ENCODE measurements at places on chromosomes 1 and 21.
A peak's percentile ranks its signal among the peaks of the same experiment; 100 is the strongest.

DNA sequence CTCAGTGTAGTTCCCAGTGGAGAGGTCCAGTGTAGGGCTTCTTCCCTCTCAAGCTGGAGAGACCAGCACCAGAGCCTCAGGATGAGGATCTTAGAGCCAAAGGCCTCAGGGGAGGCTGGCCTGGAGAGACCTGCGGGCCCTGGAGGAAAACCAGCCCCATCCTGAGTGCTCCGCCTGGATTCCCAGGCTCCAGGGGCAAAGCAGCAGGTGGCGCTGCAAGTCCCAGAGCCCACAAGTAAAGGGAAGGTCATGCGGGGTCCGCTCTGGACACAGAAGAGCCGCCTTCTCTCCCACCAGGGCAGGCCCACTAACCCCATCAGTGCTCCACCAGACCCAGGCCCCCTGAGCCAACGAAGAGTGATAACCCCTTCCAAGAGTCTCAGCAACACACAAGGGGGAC, 22.7 kb downstream of the PGBD5 start:
- no peak for DNase-seq

- DNase-seq, result no peak
Observed at GRCh38 chr21:17554679-17555465, 42.0 kb downstream of the CXADR start.

GRCh38 chr1:44293761-44294315, 61.2 kb downstream of the ERI3 start:
- no peak for DNase-seq

GRCh38 chr1:228208831-228209551, 1.1 kb downstream of the OBSCN start:
- no peak for DNase-seq

DNA sequence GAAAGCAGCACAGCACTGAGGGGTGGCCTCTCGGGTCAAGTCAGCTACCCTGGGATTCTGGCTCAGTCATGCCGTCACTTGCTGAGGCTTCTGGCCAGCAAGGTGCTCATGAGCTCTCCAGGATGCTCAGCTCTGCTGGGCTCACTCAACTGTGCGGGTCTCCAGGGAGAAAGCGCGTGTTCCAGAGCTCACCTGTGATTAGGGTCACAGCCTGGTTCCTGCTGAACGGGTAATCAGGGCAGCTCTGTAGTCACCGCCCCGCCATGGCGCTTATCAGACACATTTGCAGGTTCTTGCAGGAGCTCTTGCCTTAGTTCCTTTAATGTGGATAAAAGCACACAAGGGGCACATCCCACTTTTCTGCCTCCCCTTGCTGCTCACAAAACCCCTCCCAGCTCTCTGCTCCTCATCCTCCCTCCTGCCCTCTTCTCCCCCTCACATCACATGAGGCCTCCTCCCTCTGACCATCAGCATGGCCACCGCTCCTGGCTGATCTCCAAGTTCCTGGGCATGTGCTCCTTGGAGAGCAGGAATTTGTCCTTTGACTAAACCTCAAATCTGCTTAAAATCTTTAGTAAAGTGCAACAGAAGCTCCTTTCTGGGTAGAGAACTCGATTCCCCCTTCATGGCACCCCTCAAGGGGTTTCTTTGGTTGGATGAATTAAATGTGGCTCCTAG, 2.0 kb downstream of the PCP4 start:
- no peak for DNase-seq

- DNase-seq, result no peak
Observed at GRCh38 chr1:33384040-33384812, 46.7 kb downstream of the PHC2 start.

GRCh38 chr1:158613764-158614163, 8.7 kb downstream of the OR10Z1 start:
- no peak for DNase-seq

DNA sequence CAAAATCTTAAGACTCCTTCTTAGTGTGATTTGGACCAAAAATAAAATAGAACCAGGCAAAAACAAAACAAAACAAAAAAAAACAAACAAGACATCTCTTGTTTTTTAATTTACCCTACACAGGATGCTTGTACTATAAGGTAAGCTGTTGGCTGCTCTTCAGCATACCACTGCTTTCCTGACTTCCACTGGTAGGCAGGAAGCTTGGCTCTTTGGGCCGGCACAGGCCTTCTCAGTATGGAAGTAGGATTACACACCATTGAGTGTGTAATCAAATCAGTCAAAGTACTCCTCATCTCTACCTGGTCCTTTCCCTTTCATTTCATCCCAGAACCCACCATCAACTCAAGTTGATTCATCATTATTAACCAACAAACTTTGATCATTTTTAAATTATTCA, 61.9 kb upstream of the RGS1 start:
- DNase-seq, result no peak

- DNase-seq, result no peak
Observed at GRCh38 chr1:247518613-247518891, 17.7 kb downstream of the OR2C3 start.

DNA sequence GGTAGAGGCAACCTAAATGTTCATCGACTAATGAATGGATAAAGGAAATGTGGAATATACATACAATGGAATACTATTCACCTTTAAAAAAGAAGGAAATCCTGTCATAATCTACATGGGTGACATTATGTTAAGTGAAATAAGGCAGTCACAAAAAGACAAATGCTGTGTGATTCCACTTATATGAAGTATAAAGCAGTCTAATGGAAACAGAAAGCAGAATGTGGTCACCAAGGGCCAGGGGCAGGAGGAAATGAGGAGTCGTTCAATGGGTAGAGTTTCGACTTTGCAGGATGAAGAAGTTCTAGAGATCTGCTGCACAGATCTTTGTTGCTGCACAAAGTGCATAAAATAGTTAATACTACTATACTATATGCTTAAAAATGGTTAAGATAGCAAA, 7.8 kb downstream of the DIPK1A start:
- DNase-seq, result no peak

GRCh38 chr1:198015309-198015708, 98.1 kb downstream of the LHX9 start:
- DNase-seq, result no peak

DNA sequence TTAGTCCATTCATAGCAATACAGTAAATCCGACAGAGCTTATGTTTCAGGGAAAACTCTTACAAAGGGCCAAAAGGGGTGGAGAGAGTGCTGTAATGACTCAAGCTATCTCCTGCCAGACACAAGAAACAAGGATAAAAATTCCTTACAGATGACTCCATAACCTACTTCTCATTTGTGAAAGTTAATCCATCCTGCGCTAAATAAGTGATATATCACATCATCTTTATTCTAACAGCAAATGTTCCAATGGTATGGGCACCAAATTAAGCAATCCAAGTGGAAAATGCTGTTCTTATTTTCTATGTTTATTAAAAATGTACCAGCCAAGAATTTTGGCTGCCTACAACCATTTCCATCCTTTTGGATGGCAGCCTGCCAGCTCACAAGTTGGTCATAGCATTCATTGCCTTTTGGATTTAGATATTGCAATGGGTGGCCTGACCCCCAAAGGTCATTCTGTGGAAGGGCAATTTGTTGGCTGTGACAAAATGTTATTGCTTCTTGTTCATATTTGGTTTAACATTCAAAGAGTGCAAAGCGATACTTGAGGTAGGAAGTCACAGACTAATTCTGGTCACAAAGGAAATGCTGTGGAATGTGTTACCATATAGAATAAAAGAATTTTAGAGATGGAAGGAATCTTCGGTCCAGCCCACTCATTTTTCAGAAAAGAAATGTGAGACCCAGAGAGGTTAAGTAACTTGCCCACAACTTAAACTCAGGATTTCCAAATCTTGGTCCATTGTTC, 2.8 kb upstream of the ENAH start:
- no peak for DNase-seq

- no peak for DNase-seq
Observed at GRCh38 chr1:83910461-83910860, 88.5 kb downstream of the TTLL7 start.

DNA sequence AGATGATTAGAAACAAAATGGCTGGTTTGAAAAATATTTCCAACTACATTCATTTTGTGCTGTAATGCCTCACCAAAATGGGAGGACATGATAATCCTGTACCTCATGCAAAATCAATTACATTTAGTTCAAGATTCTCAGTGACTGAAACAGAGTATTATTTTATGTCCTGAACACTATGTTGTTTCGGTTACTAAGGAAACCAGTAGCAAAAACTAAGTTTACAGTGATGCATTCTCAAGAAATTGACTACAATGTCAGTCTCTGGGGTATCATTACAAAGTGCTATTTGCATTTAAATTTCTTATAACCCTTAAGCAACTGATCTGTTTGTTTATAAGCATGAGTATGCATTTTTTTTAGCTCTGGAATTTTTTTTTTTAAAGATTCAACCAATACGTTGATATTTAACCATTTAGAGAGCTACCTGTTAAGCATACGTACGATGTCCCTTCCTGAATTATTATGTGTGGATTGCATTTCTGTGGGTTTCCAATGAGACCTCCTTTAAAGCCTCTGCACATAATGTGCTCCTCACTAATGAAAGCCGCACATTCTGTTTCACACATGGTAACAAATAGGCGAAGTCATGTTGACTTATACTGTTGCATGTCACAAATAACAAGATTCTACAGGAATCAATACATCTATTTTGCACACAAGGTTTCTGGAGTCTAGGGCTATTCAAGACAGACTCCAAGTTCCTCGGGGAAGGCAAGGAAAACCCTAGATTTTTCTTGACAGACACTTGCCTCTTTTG, 1035.7 kb downstream of the ADGRL2 start:
- DNase-seq, result no peak

- DNase-seq, result no peak
Observed at GRCh38 chr1:62144238-62144831, 50.3 kb upstream of the L1TD1 start.

- DNase-seq, result no peak
Observed at GRCh38 chr1:15472587-15472986, 3.3 kb upstream of the CELA2B start.

GRCh38 chr1:10319750-10320149, 79.1 kb upstream of the PGD start:
- DNase-seq, result no peak

DNA sequence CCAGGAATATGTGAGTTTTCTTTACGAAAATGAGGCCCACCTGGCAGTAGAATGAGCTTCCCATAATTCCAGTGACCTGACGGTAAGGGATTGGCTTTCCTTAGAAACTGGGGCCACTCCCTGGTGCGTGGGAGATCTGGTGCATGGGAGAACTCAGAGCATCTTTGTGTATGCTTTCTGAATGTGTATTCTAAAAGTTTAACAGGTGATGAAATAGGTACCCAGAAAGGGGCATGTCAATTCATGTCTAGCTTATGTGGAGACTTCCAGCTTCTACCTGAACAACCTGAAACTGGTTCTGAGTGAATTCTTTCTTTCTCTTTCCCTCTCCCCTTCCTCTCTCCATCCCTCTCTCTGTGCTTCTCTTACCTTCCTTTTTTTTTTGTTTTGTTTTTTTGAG, 15.2 kb upstream of the FCRLA start:
- no peak for DNase-seq

DNA sequence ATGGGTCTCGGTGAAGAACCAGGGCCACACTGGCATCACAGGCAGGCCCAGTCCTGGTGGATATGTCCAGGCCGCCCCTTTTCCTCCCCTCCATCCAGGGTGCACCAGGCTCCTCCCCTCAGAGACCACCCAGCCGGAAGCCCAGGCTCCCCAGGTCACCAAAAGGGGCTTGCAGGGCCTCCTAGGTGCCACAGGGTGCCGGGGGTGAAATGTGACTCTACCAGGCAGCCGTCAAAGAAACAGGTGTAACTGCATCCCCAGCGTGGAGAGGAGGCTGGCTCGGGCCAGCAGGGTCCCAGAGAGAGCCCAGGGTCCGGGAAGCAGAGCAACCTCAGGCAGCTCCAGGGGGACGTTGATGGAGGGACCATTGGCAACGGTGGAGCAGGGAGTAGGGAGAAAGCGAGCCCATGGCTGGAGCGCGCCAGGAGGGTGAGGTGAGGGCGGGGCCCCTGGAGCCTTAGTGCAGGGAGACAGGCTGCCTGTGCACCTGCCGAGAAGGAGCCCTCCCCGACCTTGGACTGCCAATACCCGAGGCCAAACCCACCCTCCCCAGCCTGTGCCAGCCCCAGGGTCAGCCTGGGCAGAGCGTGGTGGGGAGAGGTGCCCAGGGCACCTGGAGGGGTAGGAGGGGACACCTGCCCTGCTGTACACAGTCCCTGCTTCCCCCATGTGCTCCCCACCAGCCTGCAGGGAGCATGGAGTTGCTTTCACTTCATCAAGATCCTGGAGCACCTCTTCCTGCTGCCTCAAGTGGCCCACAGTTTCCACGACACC, 48.3 kb upstream of the POFUT2 start:
- no peak for DNase-seq

DNA sequence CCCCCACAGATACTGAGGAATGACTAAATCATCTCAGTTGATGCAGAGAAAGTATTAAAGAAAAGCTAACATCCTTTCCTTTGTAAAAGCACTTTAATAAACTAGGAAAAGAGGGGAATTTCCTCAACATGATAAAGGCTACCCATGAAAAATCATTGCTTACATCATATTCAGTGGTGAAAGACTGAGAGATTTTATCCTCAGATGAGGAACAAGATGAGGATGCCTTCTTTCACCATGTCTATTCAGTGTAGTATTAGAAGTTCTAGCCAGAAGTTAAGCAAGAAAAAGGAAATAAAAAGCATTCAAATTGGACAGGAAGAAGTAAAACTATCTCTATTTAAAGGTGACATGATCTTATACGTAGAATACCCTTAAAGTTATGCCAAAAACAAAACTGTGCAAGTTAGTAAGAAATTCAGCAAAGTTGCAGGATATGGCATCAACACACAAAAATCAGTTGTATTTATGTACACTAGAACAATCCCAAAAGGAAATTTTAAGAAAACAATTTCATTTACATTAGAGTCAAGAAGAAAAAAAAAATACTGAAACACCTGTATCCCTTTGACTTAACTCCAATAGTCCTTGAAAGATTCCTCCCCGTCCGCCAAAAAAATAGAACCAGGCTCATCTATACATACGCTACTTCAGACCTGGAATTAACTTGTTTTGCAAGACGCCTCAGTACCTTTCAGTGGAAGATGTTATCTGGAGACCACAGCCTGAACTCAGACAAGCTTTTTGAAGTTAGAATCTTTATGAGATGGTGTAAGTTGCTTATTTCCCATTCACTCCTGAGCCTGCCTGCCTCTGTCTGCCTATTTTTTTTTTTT, 17.5 kb downstream of the ZMYM4 start:
- no peak for DNase-seq

GRCh38 chr21:36481639-36482038, 1.7 kb upstream of the CLDN14 start:
- no peak for DNase-seq

GRCh38 chr1:201471772-201472171, 2.8 kb upstream of the PHLDA3 start:
- peak; percentile 83 for DNase-seq
